ENCODE measurements at places on chromosomes 1 and 21. TPM values are rescaled to one million over a fixed set of nuclear protein-coding genes. Genes with fewer than 3 reads are reported as not detected.

FMOD gene
- total RNA-seq: not detected

CFAP45 gene
- total RNA-seq: 2.4 TPM

GJA8 gene
- total RNA-seq: not detected

LIPI gene
- total RNA-seq: not detected

LIN28A gene
- total RNA-seq: not detected

RNF220 gene
- 116 TPM for total RNA-seq

RAB7B gene
- total RNA-seq: not detected

- no peaks in the 10 kb centered on the region for H3K27me3 ChIP-seq
- H3K4me1 ChIP-seq: no peaks in the 10 kb centered on the region
- H3K36me3 ChIP-seq: no peaks in the 10 kb centered on the region
- H3K4me3 ChIP-seq: no peak overlapping the region
- DNase-seq: no peak
Observed at GRCh38 chr1:165215676-165216075, 140.8 kb downstream of the LMX1A start.

DNA sequence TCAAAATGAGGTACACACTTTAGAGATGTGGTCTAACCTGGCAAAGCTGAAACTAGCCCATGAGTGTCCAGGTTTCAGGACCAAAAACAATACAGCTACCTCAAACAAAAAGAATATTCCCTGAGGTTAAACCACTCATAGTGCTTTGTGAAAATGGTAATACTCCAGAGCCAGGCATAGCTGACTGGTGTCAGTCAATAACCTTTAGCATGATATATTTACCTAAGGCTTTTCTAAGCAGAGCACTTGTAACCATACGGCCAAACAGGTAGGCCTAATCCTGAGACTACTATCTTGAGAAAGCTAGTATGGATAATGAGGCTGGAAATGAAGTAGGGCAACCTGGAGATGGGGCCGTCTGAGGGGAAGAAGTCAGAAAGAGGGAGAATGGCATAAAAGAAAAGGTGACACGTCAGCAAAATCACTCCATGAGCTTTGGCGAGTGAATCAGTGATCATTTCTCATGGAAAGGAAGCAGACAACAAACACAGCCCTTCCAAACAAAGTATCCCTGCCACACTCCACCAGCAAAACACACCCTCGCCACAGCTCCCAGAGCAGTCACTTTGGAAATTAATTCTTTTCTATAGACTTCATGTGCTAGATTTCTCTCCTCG lies 1.7 kb upstream of the LRRC52 start:
- DNase-seq: no peak
- H3K36me3 ChIP-seq: no peaks in the 10 kb centered on the region
- peaks cover 15% of the 10 kb centered on the region for H3K27me3 ChIP-seq
- no peak overlapping the region for H3K4me3 ChIP-seq
- H3K27ac ChIP-seq: no peak overlapping the region

GRCh38 chr1:170164103-170164763 lies 18.5 kb downstream of the NTMT2 start:
- H3K27ac ChIP-seq: no peak overlapping the region
- no peaks in the 10 kb centered on the region for H3K4me1 ChIP-seq
- DNase-seq: no peak
- no peak overlapping the region for H3K4me3 ChIP-seq
- H3K36me3 ChIP-seq: no peaks in the 10 kb centered on the region
- no peaks in the 10 kb centered on the region for H3K27me3 ChIP-seq

- H3K27me3 ChIP-seq: no peaks in the 10 kb centered on the region
- DNase-seq: no peak
- no peaks in the 10 kb centered on the region for H3K36me3 ChIP-seq
- H3K4me1 ChIP-seq: no peaks in the 10 kb centered on the region
- no peak overlapping the region for H3K4me3 ChIP-seq
Observed at GRCh38 chr21:38525454-38525853, 27.2 kb upstream of the ERG start.

GRCh38 chr1:116904791-116905320 lies 4.9 kb upstream of the PTGFRN start:
- peaks cover 3% of the 10 kb centered on the region for H3K4me1 ChIP-seq
- H3K36me3 ChIP-seq: no peaks in the 10 kb centered on the region
- no peak for DNase-seq
- H3K4me3 ChIP-seq: no peak overlapping the region
- no peak overlapping the region for H3K27ac ChIP-seq

DNA sequence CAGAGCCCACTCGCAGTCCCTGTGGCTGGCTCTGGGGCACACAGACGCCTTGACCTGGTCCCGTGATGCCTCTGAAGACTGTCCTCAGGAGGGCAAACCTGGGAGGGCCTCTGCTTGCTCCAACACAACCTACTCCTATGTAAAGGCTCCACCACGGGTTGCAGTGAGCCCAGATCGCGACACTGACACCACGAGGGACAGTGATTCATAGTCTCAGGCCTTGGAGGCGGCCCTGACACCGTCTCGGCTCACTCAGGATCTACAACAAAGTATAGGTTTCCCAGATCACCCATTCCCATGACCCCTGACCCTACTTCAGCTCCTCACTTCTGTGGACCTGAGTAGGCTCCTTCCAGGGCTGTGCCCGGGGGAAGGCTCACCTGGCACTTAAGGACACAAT lies 28.0 kb downstream of the NOL9 start:
- H3K4me1 ChIP-seq: no peaks in the 10 kb centered on the region
- no peaks in the 10 kb centered on the region for H3K36me3 ChIP-seq
- no peaks in the 10 kb centered on the region for H3K27me3 ChIP-seq
- H3K27ac ChIP-seq: no peak overlapping the region
- H3K4me3 ChIP-seq: no peak overlapping the region

GRCh38 chr21:37074197-37074510 lies 1.1 kb downstream of the TTC3 start:
- H3K27ac ChIP-seq: peak overlapping the region; percentile 98
- no peaks in the 10 kb centered on the region for H3K27me3 ChIP-seq
- no peak for DNase-seq
- H3K4me1 ChIP-seq: peaks cover 23% of the 10 kb centered on the region
- peak overlapping the region; percentile 86 for H3K4me3 ChIP-seq
- H3K36me3 ChIP-seq: no peaks in the 10 kb centered on the region

- DNase-seq: no peak
- H3K36me3 ChIP-seq: no peaks in the 10 kb centered on the region
- H3K4me3 ChIP-seq: no peak overlapping the region
- no peaks in the 10 kb centered on the region for H3K4me1 ChIP-seq
Observed at GRCh38 chr1:55382806-55383305, 167.7 kb upstream of the USP24 start.

- H3K4me3 ChIP-seq: no peak overlapping the region
- no peak for DNase-seq
- no peaks in the 10 kb centered on the region for H3K36me3 ChIP-seq
Observed at GRCh38 chr21:45390121-45390751, 14.7 kb upstream of the COL18A1 start.

DNA sequence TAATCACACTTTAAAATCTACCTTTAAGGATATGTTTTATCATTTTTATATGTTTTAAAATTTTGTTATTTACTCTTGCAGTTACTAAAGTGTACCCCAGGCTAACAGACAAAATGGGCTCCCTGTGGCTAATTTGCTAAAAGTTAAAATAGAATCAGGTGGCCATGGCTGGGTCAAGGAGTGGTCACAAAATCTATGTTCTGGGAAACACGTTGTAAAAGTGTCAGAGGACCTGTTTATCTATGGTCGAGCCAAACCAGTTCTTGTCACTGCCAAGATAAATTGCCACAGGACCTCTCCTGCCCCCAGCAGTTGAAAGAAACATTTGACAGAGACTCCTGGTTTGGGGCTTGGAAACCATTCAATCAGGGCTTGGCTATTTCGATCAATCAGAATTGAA lies 21.2 kb upstream of the TTLL7 start:
- DNase-seq: no peak
- no peaks in the 10 kb centered on the region for H3K4me1 ChIP-seq
- H3K27me3 ChIP-seq: no peaks in the 10 kb centered on the region
- no peaks in the 10 kb centered on the region for H3K36me3 ChIP-seq

DNA sequence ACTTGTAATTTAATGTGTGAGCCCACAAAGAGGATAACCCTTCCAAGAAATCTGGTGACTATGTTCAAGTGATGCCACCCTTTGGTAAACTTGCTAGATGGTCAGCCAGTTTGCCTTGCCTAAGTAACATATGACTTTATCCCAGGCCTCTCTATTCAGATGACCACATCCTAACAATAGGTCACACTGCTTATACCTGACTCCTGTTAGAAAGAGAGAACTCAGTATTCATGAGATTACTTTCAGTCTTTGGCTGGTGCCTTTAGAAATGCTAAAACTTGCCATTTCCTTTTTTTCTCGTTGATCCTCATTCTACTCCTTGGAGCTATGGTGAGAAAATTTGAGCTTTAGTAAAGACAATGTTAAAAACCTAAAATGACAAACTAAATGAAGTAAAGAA lies 28.5 kb upstream of the SERBP1 start:
- H3K4me1 ChIP-seq: no peaks in the 10 kb centered on the region
- H3K27me3 ChIP-seq: no peaks in the 10 kb centered on the region
- H3K27ac ChIP-seq: no peak overlapping the region
- no peaks in the 10 kb centered on the region for H3K36me3 ChIP-seq
- H3K4me3 ChIP-seq: no peak overlapping the region

DNA sequence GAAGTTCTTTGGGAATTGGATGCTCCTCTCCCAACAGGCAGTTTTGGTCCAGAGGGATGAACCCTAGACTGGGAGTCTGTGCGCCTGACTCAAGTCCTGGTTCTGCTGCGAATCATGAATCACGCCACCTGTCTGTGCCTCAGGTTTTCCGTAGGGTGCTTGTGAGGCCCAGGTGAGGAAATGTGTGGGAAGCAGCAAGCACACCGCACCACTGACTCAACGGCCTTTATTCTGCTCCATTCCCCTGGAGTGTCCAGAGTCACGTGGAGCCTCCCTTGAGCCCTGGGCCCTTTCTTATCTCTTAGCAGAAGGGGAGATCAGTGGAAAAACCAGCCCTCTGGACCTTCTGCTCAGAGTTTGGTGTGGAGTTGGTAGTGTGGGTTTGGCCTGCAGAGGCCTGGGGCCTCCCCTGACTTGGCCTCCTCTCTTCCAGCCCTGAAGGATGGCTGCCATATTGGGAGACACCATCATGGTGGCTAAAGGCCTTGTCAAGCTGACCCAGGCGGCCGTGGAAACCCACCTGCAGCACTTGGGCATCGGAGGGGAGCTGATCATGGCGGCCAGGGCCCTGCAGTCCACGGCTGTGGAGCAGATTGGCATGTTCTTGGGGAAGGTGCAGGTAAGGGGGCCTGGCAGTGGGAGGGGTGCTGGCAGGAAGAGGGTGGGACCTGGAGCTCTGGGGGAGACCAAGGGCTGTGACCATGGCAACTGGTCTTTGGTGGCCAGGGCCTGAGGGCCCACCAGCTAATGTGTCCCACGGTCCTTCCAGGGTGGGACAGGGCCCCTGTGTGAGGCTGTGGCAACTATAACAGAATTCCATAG lies 21.1 kb downstream of the COQ8A start:
- no peaks in the 10 kb centered on the region for H3K36me3 ChIP-seq
- no peak overlapping the region for H3K4me3 ChIP-seq
- peaks cover 14% of the 10 kb centered on the region for H3K4me1 ChIP-seq
- no peak for DNase-seq

GRCh38 chr1:2166695-2167094 lies 27.9 kb downstream of the FAAP20 start:
- no peak for DNase-seq
- H3K27me3 ChIP-seq: no peaks in the 10 kb centered on the region
- no peaks in the 10 kb centered on the region for H3K36me3 ChIP-seq
- H3K4me3 ChIP-seq: no peak overlapping the region
- no peak overlapping the region for H3K27ac ChIP-seq

- no peaks in the 10 kb centered on the region for H3K27me3 ChIP-seq
- no peak for DNase-seq
- no peak overlapping the region for H3K27ac ChIP-seq
- H3K4me1 ChIP-seq: peaks cover 12% of the 10 kb centered on the region
Observed at GRCh38 chr1:40081871-40082270, 15.2 kb downstream of the PPT1 start.

- no peak for DNase-seq
- no peak overlapping the region for H3K4me3 ChIP-seq
- no peak overlapping the region for H3K27ac ChIP-seq
- H3K4me1 ChIP-seq: no peaks in the 10 kb centered on the region
- no peaks in the 10 kb centered on the region for H3K27me3 ChIP-seq
Observed at GRCh38 chr1:28766532-28767183, 29.9 kb downstream of the YTHDF2 start.

DNA sequence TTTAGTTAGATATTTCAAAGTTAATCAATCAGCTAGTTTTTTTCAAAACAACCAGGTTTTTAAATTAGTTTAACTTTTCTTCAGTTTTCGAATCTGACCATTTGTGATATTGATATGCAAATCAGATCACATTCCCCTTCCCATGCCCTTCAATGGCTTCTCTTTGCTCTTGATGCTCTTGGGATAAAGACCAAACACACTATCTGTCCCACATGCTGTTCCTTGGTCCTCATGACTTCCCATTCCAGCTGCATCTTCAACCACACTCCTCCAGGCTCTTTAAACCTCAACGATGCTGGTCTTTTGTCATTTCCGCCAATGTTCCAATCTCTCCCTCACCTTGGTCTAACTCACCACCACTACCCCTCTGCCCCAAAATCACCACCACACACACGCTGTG lies 285.8 kb downstream of the LMX1A start:
- no peaks in the 10 kb centered on the region for H3K27me3 ChIP-seq
- H3K27ac ChIP-seq: no peak overlapping the region
- H3K4me1 ChIP-seq: no peaks in the 10 kb centered on the region
- no peak overlapping the region for H3K4me3 ChIP-seq
- H3K36me3 ChIP-seq: no peaks in the 10 kb centered on the region

DNA sequence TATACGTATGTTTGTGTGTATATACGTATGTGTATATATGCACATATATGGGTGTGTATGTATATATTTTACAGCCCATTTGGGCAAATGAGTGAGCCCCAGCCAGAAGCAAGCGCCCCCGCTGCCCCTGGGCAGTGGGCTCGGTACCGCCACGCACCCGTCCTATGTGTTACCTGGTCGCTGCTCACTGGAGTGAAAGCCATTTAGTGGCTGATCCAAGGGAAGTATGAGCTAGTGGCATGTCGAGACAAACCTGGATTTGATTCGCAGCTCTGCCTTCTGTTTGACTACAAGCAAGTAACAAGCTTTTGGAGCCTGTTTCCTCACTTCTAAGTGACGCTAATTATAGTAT lies 35.8 kb upstream of the JAK1 start:
- H3K27ac ChIP-seq: no peak overlapping the region
- H3K27me3 ChIP-seq: peaks cover 18% of the 10 kb centered on the region
- peak overlapping the region; percentile 65 for H3K4me3 ChIP-seq
- H3K36me3 ChIP-seq: no peaks in the 10 kb centered on the region
- H3K4me1 ChIP-seq: peaks cover 23% of the 10 kb centered on the region
- DNase-seq: no peak

DNA sequence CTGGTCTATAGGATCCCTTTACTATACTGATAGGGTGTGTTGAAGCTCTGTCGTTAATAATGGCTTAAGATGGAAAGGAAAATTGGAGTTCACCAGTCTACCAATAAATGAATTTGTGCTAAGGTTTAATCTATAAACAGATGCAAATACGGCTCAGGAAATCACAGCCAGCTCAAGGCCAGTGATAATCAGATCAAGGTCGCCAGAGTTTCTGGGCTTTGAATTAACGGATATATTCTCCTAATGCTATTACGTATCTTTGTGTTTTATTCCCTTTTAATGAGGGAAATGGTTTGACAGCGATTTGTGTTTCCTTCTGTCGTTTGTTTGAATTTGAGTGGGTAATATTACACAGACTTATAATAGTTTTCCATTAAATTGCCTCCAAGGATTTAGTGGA lies 279.6 kb downstream of the BACH1 start:
- H3K27me3 ChIP-seq: no peaks in the 10 kb centered on the region
- no peak for DNase-seq
- no peaks in the 10 kb centered on the region for H3K4me1 ChIP-seq
- H3K36me3 ChIP-seq: no peaks in the 10 kb centered on the region

Measured in B cell (primary cell).